ENCODE measurements at places on chromosomes 1 and 21.
A peak's percentile ranks its signal among the peaks of the same experiment; 100 is the strongest.

GRCh38 chr1:217253351-217253750, 377.5 kb downstream of the GPATCH2 start:
- no peak for DNase-seq

DNA sequence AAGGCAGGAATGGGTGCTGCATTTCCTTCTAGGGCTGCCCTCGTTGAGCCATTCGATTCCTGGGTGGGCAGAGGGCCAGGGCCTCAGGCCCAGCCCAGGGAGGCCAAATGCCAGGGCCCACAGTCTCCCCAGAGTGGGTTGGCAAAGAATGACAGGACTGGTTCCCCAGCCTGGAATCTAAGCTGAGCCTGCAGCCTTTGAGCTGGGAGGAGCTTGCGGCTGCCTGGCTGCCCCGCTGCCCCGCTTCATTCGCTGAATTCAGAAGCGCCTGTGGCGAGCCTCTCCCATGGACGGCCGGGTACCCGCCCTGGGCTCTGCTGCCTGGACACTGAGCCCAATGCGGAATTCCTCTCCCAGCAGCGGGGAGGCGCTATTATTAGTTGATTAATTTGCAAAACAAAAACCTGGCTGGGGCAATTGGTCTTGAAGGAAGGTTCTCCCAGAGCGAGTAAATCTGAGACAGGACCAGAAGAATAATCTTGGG, 32.3 kb upstream of the TARDBP start:
- DNase-seq = no peak

GRCh38 chr21:39388811-39389155, 39.9 kb upstream of the HMGN1 start:
- DNase-seq = no peak

DNA sequence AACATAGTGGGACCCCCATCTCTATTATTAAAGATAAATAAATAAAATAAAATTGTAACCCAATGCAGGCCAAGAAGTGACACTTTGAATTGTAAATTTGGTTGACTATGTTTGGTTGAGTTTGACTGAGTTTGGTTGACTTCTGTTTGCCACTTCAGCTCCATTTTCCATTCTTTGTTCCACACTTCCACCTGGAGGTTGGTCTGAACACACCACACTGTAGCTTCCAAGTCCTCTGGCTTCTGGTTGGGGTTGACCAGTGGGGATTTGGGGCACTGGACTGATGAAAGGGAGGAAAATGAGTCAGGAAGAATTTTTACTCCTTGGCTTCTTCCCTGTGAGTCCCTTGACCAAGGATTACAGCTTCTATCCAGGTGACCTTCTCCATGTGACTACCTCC, 40.6 kb upstream of the DIPK1A start:
- DNase-seq = no peak

DNA sequence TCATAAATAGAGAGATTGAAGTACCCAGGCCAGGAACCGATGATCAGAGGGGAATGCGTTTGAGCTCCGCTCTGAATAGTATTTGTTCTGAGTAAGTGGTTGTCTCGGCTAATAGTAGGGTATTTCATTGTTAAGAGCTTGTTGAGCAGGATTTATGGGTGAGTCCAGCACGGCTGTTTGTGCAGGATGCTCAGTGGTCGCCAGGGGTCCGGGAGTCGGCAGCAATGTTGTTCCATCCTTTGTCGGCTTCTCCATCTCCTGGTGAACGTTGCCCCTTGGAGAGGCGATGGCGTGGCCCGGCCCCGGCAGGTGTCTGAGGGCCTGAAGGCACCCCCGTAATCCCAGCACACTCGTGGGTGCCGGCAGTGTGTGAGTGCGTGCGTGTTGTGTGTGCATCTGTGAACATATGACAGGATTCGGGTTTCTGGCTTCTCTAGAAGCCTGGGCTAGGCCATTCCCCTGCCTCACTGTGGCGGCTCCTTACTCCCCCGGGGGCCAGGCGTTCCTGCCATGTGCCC, 160.8 kb upstream of the ARHGEF16 start:
- DNase-seq = no peak

DNA sequence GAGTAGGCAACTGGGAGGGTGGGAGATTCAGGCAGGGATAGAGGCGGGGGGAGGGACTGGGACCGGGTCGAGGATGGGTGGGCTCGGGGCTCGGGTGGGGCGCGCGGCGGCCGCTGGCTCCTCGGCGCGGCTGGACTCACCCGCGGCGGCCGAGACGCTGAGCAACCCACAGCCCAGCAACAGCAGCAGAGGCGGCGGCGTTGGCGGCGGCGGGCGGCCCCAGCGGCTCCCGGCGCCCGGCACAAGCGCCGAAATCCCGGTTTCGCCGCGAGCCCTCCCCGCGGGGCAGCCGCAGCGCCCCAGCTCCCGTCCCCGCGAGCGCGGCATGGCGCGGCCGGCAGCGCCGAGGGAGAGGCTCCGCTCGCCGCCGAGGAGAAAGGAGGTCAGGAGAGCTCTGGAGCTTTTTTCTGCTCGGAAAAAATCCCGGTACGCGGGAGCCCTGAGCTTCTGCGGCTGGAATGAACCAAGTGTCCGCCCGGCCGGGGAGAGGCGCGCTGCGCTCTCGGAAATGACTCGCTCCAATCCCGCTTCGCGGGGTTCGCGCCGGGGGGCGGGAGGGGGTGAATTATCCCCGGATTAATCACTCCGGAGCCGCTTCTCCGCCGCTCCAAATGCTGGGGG, at the start of gene CSMD2:
Gene CSMD2 (minus strand): TSS at position 460 of the 621 bp plus-strand sequence. CDS start 133 bp downstream, at position 327.
- no peak for DNase-seq

DNA sequence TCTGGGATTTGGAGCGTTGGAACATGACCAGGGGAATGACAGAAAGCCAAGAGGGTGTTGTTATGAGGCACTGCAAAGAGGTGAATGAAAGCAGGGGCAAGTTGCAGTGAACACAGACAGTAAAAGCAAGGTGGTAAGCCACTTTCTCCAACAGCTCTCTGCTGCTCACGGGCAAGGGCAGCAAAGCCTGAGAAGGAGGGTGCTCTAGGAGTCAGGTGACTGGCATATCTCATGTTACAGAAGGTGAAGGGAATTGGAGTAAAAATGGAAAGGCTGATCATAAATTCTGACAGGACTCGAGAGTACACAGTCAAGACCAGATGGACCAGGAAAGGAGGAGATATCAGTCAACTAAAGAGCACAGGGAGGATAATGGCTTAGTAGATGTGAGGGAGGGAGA, 14.5 kb downstream of the VAV3 start:
- no peak for DNase-seq

DNA sequence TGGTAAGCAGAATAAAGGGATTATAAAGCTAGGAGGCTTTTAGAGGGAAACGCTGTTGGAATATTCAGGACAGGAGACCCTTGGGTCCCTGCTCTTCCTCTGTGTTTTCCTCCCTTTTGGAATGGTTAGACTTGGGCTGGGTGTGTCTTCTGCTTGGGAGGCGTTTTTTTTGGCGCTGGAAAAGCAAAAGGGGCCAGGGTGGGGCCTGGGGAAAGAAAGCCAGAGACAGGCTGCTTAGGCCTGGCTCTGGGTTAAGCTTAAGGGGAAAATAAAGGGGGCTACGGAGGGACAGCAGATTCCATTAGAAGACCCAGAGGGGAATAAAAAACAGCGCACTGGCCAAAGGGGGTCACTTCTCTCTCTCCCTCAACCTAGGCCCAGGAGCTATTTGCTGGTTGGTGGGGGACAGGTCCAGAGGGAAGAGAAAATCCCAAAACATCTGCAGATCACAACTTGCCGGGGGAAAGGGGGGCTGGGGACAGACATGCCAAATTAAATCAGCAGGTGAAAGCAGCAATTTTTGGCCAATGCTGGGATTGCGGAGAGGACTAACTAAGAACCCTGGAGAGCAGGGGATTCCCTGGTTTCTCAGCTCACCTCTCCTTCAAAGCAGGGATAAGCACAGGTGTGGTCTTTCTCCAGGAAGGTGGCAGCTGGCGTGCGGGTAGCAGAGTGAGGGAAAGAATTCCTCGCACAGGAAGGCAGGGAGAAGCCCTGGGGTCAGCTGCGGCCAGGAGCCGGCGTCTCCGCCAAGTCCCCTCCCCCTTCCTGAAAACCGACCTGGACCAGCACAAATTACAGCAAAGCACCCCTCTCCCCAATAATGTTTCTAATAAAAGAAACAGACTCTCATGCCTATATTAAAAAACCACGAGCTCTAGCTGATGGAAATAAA, 82.2 kb upstream of the AK4 start:
- DNase-seq = no peak

- DNase-seq = no peak
Measured at GRCh38 chr1:198623752-198624647, 14.8 kb upstream of the PTPRC start.

DNA sequence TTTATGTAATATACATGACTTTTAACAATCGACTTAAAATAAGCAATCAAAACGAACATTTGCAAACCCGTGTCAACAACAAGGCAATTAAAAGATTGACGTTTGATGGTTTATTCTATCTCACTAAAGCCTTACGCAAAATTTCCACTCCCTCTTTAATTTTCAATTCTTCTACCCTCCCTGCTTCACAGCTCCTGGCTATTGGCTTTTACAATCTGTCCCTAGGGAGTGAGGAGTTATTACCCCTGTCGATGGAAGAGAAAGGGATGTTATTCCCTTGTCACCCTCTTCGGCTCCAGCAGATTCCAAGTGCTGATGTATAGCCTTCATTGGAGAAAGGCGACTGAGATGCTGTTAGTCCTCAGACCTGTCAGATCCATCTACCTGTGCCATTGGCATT, 161.3 kb downstream of the ZNF281 start:
- DNase-seq = no peak

DNA sequence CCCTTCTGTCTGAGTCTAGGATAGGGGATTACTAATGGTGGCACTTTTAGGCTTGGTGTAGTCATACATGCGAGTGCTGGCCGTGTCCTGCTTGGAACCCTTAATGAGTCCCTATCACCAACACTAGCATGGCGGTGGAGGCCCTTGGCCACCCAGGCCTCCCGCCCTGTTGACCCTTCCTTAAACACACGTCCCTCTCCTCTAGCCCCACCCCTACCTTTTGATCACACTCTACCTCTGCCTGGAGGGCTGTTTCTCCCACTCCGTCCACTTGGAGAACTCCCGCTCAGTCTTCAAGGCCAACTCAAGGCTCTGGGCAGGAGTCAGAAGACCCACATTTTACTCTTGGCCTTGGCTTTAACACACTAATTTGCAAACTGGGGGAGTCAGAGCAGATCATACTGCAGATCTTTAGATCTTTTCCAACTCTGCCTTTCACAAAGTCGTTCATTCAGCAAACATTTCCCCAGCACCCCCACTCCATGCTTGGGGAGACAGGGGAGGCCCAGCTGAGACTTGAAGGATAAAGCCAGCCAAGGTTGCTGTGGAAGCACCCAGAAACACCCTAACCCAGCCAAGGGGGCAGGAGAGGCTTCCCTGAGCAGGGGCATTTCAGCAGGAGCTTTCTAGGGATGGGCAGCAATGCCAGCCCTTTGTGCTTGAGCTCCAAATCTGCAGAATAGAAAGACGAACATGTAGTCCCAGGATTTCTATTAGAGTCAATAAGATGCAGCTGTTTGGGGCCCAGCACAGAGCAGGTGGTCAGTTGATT, 1.9 kb downstream of the PODN start:
- DNase-seq = no peak

DNA sequence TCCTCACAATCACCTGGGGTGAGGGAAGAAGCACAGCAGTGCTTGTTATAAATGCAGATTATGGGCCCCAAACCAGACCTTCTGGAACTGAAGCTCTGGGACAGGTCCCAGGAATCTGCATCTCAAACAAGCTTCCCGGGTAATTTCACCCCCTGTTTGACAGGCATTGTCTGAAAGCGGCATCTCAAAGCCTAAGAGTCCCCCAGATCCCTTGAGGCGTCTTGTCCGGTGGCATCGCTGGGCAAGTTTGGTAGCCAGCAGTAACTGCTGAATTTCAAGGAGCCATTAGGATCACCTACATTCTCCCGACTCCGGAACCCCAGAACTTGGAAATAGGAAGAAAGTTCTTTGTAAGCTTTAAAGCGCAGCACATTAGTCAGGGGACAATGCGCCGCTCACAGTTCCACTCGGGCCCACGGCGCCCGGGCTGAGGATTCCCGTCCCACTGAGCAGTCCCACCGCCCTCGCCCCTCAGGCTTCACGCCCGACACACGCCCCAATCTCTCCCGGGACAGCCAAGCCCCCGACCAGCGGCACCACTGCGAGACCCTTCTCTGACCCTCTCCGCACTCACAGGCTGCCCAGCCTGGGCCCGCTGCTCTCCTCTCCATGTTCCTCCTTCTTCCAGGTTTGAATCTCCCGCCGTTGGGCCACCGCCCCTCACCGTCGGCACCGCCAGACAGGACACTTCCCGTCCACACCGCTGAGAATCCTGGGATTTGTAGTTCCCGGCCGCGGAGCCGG, at the start of gene IQGAP3:
Gene IQGAP3 (minus strand): TSS at position 647 of the 744 bp plus-strand sequence. CDS start 36 bp downstream, at position 611.
- DNase-seq = peak; percentile 58

GRCh38 chr1:3135744-3136455, 66.9 kb downstream of the PRDM16 start:
- no peak for DNase-seq

DNA sequence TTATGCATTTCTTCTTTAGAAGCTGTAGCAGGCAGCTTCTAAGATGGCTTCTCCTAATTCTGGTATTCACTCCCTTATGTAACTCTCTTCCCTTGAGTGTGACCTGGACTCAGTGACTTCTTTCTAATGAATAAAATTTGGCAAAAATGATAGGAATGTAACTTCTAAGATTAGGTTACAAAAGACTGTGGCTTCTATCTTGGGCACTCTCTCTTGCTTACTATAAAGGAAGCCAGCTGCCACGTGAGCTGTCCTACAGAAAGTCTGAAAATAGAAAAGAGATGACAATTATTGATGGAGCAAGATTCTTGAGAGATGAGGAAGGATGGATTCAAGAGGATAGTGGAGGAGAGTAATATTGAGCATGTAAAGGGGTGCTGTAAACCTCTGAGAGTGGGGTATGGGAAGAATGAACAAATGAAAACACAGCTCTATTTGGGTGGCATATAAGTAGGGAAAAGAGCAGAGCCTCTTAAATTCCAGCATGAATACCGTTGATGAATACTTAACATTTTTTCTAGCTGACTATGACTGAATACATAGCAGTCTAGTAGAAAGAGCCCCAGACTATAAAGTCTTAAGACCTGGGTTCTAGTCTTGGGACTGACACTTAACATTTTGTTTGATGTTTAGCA, 5.5 kb downstream of the TSEN15 start:
- DNase-seq = no peak

DNA sequence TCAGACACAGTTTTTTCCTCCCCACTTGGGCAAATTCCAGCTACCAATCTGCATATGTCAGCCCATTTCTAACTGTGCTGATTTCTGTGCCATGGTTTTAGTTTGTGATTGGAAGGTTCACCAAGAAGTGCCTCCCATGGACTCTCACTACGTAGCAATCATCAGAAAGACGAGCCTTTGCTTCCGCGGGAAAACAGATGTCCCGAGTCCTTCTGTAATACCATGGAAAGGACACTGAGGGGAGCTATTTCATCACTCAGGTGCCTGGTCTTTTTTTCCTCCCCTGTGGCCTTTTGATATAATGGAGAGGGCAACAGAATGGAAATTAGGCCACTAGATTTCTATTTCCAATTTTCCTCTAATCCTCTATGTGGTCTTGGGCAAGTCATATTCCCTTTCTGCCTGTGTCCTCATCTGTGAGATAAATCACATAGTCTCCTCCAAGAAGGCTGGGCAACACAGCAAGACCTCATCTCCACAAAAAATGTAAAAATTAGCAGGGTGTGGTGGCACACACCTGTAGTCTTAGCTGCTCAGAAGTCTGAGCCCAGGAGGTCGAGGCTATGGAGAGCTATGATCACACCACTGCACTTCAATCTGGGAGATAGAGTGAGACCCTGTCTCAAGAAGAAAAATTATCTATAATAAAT, 24.8 kb downstream of the LEMD1 start:
- DNase-seq = no peak

Data from stimulated activated CD4-positive, alpha-beta T cell treated with anti-CD3 and anti-CD28 coated beads, Interleukin-4, amount 100 ng/mL, for 4 hours (primary cell).